Erythroblast (primary cell): ENCODE measurements at places on chromosomes 11 and 22.

DNA sequence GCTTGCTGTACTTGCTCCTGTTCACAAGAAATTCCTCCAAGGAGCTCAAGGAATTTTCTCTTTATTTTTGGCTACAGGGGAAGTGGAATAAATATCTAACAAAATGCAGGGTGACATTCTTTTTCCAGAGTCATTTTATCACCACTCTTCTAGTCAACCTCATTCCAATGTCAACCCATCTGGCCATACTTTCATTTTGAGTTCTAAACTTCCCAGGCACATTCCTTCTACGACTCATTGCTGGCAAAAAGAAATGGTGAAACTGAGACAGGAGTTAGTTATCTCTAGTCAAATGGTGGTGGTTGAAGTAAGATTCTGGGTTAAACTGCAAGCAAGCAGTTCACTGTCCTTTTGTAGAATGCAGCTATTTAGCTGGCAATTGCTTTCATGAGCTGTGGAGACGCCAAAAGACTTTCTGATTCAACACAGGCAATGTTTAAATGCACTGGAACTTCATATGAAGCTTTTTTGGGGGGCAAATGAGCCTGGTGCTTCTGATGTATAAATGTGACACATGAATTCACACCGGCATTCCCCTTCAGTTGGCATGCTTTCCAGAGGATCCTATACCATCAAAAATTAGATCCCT lies 304.6 kb downstream of the CADM1 start:
- no peak for DNase-seq

GRCh38 chr11:130999992-131000770 lies 83.9 kb upstream of the SNX19 start:
- no peak for DNase-seq

DNA sequence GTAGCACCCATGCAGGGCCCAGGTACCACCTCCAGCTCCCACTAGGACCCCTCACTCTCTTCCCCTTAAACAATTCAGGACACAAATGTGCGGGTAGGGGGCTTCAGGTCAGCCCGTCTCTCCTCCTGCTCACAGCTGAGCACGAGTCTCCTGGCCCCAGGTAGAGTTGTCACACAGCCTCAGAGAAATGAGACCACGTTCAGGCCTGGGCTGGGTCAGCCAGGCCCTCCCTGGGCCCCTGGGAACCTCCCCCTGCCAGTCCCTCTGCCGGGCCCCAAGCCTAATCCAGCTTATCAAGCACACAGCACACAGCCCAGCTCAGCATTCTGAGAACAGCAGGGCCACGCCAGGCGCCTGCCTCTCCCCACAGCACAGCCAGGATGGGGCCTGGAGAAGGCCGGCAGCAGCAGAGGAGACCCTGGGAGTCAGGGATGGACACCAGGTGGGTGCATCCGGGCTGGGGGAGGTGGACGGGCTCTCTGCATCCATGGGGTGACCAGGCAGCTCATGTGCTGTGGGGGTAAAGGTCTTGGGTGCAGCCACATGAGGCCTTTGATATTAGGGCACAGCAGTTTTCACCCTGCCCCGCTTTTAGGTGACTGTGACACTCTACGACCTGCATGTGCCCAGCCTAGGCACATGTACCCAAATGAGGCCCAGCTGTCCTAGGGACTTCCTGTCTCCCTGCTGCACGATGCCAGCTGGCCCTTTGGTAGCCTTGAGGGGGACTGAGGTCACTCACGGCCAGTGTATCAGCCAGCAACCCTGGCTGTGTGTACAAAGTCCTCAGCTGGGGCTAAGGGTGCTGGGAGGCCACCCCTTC lies 87.0 kb downstream of the MORC2 start:
- peak; percentile 96 for DNase-seq

DNA sequence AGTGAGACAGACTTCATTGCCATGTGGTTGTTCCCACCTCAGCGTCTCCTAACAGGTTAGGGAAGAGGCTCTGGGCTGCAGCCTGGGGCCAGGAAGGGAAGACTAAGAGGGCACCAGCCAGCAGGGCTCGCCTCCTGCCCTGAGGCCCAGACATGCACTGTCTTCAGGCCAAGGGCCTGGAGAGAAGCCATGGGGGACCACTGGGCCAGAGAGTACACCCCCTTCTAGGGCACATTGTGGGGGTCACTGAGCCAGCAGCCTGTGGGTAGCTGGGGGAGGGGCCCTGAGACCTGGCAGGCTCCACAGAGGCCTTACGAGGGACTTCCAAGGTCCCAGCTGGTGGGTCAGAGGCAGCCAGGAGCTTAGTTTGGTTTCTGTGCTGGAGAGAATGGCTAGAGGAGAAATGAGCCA lies 25.0 kb upstream of the MYRF start:
- DNase-seq = no peak

DNA sequence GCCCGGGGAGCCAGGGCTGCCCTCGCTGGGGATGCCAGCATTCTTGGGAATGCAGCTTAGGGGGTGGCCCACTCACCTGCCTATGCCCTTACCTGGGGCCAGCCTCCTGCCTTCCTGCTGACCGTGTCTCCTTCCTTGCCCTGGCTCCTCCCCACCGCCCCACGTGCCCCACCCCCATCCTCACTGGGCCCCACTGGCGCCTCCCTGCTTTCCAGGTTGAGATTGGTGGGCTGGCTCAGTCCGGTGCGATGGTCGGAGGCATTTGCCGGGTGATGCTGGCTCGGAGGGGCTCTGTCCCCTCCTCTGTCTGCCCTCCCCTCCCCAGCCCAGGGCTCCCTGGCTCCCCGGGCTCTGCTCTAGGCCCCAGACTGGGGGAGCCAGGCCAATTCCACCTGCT lies 34.1 kb upstream of the GRAMD4 start:
- DNase-seq = no peak

DNA sequence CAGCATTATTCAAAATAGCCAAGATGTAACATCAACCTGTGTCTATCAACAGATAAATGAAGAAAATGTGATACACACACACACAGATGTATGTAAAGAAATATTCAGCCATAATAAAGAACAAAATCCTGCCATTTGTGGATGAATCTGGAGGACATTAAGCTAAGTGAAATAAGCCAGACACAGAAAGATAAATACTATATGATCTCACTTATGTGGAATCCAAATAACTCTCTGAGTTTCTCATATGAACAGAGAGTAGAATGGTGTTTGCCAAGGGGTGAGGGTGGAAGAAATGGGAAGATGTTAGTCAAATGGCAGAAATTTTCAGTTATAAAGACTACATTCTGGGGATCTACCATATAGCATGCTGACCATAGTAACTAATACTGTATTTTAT lies 224.2 kb downstream of the GUCY1A2 start:
- DNase-seq = no peak

DNA sequence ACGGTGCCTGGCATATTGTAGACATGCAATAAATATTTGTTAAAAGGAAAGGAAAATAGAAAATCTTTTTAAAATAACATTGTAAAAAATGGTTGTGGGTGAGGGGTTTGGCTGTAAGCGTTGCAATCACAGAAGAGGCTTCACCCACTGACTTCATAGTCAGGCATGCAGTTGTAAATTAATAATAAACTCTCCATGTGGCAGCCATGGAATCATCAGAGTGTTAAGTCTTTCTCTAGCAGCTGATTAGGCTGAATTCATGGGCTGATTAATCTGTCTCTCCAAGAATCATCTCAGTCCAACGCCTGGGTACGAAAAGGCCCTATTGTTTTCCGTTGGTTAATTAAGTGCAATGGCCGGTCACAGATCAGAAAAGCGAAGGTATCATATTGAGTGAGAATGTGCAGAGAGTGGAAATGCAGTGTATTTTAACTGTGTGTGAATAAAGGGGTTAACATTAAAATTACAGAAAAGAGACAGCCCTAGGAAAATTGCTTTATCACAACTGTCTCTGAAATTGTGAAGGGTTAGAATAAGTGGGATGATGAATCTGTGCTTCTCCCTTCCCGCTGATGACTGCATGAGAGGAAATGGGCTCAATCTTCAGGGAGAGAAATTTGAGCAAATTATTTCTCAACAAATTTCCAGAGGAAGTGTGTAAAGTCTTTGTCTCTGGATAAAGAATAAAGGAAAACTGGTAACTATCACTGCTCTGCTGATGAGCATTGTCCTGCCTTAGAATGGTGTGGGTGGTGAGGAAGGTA lies 269.0 kb downstream of the FAM76B start:
- DNase-seq = no peak

DNA sequence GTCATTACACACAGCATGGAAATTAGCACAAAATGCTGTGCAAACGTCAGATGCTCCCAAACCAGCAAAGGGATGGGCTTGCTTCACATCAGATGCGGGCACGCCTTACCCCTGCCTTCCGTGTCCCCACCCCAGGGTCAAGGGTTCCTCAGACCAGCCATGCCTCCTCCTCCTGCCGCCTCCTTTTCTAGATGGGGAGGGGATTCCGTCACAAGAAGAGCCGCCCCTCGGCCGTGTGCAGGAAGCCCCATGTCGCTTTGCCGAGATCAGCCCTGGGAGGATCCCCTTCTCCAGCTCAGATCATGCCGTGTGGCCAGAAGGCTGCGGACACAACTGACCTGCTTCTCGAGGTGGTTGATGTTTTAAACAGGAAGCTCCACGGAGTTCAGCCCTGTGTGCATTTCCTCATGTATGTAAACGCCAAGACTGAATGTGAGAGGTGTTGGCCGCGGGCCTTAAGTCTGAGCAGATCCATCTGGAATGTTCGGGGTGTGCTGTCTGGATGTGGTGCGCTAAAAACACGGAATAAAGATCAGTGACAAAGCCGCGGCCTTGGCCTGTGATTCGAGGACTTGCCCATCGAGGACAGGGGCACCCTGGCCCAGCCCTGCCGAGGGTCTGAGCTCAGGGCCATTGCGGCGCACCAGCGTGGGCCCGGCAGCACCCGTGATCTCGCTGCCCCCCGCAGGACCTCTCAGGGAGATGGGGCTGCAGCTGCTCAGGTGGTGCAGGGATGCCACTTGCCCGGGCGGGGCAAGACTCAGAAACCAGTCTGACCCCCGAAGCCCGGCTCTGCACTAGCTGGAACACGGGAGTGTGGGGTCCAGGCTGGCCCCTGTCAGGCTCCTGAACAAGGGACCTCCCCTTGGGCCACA lies 412.9 kb downstream of the TBC1D22A start:
- no peak for DNase-seq

DNA sequence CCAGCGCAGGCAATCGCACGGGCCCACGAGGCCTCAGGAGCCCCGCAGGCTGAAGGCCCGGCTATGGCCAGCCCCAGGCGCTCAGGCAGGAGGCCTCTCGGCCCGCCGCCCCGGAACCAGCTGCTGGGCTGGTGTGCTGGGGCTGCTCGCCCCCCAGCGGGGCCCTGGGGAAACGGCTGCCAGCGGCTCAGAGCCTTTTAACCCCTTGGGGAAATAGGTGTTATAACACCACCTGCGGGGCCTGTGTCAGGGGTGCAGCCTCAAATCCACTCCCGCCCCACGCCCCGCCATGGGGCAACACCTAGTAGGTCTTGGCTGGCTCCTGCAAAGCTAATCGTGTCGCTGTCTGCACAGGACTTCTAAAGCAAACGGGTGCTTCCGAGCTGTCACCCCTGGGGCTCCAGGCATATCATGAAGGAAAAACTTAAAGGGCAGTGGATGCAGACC lies 237.4 kb downstream of the TTC28 start:
- DNase-seq = peak; percentile 78

DNA sequence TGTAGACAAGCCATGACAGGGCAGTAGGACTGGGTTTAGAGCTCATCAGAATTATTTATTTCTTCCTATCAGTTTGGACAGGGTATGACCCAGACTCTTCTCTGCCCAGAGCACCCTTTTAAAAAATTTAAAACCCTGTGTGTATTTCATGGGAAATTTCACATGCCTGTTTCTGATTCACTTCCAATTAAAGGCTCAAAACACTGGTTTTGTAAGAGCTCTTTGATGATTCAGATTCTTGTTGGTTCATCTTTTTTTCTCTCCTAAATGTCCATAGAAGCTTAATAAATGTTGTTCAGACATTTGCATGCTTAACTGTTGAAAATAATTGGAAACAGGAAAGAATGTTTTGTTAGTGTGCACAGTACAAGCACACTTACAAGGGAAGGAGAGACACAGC lies 13.8 kb downstream of the FLI1 start:
- no peak for DNase-seq

- DNase-seq = no peak
Observed at GRCh38 chr11:128624269-128625175, 37.2 kb upstream of the ETS1 start.

DNA sequence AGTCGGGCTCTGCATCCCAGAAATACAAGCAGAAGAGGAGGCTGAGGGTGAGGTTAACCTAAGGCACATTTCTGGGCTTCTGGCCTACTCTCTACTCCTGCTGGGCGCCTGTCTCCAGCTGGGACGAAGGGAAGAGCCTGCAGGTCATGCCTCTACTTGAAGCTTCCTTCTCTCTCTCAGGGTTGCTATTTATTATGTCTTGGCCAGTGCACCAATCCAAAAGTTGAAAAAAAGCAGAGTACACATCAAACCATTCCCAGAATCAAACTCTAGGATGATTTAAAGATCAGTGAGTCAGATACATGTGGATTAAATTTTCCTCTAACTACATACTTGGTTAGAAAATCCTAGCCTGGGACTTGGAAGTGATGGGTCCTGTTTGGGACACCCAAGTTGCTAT lies 60.2 kb upstream of the CDON start:
- DNase-seq = no peak

DNA sequence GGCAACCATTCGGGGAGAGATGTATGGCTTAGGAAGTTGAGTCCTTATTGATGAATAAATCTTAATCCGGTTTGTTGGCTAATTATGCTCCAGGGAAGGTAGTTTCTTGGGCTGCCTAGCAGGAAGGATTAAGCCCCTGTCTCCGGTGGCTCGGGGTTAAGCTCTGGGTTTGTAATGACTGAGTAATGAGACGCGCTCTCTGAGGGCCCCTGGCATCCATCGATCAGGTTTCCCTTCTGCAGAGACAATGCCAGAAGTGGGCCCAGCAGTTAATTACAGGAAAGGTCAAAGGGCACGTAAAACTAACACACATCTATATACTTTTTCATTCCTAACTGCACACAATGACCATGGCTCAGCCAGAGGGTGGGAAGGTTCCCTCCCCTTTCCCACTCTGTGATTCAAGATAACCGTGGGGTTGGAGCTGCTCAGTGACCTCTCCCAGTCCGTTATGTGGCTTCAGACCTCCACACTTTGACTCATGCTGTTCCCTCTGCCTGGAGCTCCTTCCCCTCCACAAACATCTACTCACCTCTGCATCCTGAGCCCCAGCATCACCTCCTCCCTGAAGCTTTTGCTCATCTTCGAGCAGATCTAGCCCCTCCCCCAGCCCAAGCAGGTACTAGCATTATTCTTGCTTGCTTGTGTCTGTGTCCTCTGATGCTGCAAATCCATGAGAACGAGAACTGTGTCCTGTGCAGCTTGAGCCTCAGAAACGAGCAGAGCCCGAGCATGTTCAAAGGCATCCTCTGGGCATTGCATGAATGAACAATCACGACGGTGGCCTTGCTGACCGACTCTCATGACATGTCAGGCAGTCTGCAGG lies 16.6 kb downstream of the SCUBE1 start:
- no peak for DNase-seq

DNA sequence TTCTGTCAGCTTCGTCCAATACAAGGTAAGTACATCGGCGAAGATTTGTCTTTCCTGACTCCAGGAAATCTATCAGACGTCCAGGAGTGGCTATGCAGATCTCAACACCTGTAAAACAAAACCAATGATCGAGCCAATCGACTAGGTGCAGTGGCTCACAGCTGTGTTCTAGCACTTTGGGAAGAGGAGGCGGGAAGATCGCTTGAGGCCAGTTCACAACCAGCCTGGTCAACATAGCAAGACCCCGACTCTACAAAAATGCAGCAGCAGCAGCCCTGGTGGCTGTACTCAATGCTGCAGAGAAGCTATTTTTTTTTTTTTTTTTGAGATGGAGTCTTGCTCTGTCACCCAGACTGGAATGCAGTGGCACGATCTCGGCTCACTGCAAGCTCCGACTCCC lies 11.2 kb downstream of the DDX17 start:
- no peak for DNase-seq
